CD4-positive, alpha-beta T cell treated with Interleukin-15 for 4 hours (primary cell): ENCODE measurements at places on chromosomes 3 and 15.

- no peak for DNase-seq
Measured at GRCh38 chr3:167228135-167228534, 152.0 kb downstream of the ZBBX start.

- no peak for DNase-seq
Measured at GRCh38 chr15:49458145-49458544, 35.1 kb downstream of the FGF7 start.

- DNase-seq: no peak
Measured at GRCh38 chr3:5191555-5192304, 4.2 kb downstream of the EDEM1 start.

- DNase-seq: no peak
Measured at GRCh38 chr3:43736558-43737440, 46.1 kb downstream of the ABHD5 start.

DNA sequence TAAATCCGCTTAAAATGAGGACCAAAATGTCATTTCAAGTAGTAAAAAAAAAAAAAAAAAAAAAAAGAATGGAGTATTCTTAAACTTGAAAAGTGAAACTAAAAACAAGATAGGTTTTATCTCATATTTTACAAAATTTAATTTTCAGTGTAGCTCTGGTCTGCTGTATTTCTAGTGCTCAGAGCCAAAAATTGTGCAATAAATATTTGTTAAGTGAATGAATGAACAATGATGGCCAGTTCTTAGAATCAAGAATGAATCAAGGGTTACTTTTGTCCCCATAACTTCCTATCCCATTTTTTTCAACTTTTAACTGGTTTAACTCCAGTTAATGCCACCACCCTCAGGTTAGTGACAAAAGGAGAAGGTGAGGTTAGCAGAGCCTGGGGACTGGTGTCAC lies 214.4 kb downstream of the ABHD5 start:
- no peak for DNase-seq

DNA sequence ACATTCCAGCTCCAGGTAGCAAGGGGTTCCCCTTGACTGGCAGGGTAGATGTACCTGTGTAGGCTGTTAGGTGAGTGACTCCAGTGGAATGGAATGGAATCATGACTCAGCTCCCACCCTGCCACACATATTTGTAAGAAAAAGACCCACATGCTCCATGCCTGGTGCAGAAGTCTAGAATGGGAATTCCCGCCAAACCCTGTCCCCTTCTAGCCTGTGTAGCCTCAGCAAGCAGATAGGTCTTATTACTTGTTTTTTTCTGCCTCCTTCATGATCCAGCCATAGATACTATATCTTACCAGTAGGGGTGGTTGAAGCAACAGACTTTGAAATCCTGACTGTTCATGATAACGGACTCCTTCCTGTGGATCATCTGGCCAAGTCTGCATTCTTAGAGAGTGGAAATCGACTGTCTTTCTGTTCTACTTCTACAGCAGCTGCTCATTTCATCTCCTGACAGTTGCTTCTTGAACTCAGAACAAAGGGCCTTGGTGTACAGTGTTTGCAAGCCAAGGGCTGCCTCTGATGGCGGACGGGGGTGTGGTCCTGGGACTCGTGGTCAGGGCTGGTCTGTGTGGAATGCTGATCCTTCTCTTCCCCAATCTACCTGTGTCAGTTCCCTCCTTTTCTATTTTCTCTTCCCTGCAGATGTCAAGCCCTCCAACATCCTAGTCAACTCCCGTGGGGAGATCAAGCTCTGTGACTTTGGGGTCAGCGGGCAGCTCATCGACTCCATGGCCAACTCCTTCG lies 16.3 kb downstream of the SNAPC5 start:
- no peak for DNase-seq

- peak; percentile 3 for DNase-seq
Measured at GRCh38 chr3:122941228-122942206, 86.0 kb downstream of the SEMA5B start.

DNA sequence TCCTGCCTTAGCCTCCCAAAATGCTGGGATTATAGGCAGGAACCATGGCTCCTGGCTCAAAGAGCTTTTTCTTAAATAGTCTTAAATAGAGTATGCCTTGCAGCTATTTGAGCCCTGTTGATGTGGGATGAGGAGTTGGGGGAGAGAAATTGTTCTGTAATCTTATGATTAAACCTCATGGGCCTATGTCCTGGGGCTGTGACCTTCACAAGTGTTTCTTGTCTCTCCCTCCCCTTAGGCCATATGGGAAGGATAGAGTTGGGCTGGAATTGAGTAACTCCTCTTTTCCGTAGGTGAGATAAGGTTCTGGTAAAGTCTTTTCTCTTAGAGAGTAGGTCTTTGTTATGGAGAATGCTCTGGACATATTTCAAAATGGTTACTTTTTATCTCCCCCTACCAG lies 114.3 kb downstream of the ARNT2 start:
- DNase-seq: no peak

DNA sequence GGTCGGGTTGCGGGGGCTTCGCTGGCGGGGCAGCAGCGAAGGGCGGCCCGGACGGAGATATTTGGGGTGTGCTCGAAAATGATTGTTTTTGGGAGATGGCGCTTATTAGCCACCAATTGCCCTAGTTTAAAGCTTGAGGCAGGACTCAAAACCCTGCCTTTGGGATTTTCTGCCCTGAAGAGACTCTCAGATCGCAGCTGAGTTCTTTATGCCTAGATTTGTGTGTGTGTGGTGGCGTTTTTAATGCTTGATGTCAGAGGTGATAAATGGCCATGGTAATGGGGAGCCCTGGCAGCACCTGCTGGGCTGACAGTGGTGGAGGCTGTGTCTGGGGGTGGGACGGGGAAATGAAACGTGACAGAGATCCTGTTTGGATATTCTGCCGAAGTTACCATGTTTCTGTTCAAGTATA lies 604 bp downstream of the KCTD6 start:
- no peak for DNase-seq

GRCh38 chr3:32430900-32431299 lies 39.2 kb downstream of the CMTM7 start:
- no peak for DNase-seq

DNA sequence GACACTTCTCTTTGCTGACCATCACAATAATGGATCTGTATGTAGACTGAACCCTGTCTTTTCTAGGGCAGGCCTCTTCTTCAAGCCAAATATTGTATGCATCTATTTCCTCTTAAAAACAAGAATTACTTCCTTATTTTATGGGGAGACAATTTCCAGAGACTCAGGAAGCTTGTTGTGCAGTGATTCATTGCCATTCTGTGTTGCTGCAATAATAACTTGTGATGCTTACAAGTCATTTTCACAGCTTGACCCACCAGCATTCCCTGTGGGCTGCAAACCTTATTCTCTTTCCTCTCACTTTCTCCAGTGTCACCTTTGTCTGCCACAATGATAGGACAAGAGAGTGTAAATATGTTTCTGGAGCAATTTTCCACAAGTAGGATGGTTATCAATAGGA lies 276.7 kb upstream of the SGO1 start:
- DNase-seq: no peak

GRCh38 chr3:183099838-183100204 lies 525 bp upstream of the MCCC1 start:
- DNase-seq: no peak

GRCh38 chr15:77419836-77420609 lies at the start of gene PEAK1:
PEAK1 (minus strand) TSS chr15:77420104; CDS start chr15:77181926, 238,178 bp downstream.
- DNase-seq: peak; percentile 99

- no peak for DNase-seq
Measured at GRCh38 chr3:73235768-73236167, 174.3 kb downstream of the EBLN2 start.

GRCh38 chr3:71217640-71218222 lies 365.8 kb downstream of the FOXP1 start:
- no peak for DNase-seq

DNA sequence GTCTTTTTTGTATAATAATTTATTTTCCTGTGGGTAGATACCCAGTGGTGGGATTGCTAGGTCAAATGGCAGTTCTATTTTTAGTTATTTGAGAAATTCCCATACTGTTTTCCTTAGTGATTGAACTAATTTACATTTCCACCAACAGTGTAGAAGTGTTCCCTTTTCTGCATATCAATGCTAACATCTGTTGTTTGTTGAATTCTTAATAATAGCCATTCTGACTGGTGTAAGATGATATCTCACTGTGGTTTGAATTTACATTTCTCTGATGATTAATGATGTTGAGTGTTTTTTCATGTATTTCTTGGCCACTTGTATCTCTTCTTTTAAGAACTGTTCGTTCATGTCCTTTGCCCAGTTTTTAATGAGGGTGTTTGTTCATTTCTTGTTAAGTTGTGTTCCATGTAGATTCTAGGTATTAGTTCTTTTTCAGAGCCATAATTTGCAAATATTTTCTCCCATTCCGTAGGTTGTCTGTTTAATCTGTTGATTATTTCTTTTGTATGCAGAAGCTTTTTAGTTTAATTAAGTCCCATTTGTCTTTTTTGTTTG lies 713.3 kb upstream of the EPHA6 start:
- DNase-seq: no peak

DNA sequence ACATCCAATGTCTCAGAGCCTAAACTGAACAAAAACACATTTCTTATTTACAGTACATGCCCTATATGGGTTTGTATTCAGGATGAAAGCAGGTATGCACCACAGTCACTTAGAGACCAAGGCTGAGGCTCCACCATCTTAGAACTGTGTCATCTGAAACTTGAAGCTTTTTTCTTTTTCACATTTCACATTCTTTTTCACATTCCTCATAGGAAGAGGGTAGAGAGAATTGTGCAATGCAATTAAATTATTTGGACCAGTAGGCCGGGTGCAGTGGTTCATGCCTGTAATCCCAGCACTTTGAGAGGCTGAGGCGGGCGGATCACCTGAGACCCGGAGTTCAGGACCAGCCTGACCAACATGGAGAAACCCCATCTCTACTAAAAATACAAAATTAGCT lies 591.0 kb downstream of the MECOM start:
- DNase-seq: no peak

GRCh38 chr3:162742159-162742717 lies 1245.6 kb downstream of the OTOL1 start:
- no peak for DNase-seq

GRCh38 chr3:49121132-49121736 lies 611 bp upstream of the USP19 start:
- DNase-seq: no peak

DNA sequence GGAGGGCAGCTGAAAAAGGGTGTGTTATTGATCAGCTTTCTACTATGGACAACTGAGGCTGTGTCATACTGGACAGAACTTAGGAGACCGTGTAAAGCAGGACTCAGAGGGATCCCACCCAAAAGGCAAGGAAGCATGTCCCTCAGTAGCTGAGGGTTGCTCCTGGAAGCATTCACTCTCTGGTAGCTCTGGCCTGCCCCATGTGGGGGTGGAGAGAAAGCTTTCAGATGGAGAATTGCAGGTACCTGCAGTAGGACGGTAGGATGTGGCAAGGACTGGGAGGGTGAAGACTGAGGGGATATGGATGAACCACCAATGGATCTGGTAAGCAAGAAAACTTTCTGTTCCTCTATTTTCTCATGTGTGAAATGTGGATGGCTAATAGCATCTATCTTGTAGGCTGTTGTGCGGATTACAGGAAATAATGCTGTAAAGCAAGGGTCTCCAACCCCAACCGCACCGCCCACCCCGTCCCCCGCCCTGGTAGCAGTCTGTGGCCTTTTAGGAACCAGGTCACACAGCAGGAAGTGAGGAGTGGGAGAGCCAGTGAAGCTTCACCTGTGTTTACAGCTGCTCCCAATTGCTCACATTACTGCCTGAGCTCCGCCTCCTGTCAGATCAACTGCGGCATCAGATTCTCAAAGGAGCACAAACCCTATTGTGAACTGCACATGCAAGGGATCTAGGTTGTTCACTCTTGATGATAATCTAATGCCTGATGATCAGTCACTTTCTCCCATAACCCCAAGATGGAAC lies 157.7 kb upstream of the PROK2 start:
- no peak for DNase-seq

- no peak for DNase-seq
Measured at GRCh38 chr15:83285979-83286553, 1.6 kb upstream of the BNC1 start.

GRCh38 chr3:20040548-20041196 lies 426 bp downstream of the KAT2B start:
- DNase-seq: peak; percentile 58

GRCh38 chr3:145429546-145429945 lies 731.4 kb downstream of the PLOD2 start:
- no peak for DNase-seq

DNA sequence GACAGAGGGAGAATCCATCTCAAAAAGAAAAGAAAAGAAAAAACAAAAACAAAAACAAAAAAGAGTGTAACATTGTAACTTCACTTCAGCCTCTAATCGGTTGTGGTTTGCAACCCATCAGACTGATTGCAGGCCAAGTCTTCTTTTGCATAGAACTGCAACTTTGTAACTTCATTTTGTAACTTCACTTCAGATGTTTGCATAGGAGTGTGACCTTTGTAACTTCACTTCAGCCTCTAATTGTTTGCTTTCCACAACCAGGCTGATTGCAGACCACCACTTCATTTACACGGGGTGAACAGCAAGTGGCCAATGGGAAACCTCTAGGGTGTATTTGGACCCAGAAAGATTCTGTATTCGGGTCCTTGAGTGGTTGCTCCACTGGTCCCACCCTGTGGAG lies 79.1 kb upstream of the CHMP2B start:
- DNase-seq: no peak

DNA sequence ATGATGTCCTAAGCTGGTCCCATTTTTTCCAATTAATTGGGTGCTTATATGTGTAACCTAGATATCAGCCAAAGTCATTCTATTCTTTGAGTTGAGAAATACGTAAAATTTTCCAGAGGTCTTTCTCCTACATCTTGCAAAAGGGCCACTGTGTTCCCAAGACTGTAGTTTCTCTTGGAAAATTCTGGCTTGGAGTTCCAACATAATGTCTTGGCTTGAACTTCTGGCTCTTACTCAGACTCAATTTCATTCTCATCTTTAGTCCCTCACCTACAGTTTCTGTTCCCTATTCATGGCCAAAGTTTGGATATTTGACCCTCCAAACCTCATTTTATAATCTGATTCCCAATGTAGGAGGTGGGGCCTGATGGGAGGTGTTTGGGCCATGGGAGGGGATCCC lies 201.4 kb upstream of the ARHGEF26 start:
- no peak for DNase-seq

- no peak for DNase-seq
Measured at GRCh38 chr3:157752956-157753786, 250.0 kb upstream of the VEPH1 start.

- DNase-seq: no peak
Measured at GRCh38 chr3:14902719-14903118, 44.7 kb upstream of the NR2C2 start.

- DNase-seq: no peak
Measured at GRCh38 chr3:46882377-46883053, 5.0 kb downstream of the PTH1R start.

GRCh38 chr3:103047640-103048039 lies 612.8 kb downstream of the ZPLD1 start:
- no peak for DNase-seq

DNA sequence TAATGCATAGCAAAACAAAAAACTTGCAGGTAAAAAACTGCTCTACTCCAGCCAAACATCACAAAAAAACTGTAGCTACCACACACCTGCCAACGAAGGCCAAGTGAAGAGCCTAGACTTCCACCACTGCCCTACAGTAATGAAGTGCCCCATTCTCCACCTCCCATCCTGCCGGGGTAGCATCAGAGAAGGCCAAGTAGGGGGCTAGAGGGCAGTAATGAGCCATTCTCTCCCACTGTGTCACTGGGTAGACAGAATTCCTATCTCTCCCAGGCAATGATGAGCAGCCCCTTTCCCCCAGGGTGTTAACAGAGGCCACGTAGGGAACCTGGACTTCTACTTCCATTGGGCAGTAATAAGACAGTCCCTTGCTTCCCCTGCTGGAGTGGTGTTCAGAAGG lies 9.5 kb downstream of the SEC22C start:
- DNase-seq: peak; percentile 42
